ENCODE measurements at places on chromosomes 7 and 10. TPM values are rescaled to one million over a fixed set of nuclear protein-coding genes. Genes with fewer than 3 reads are reported as not detected.

LRRC18 gene
- not detected for total RNA-seq

SUN1 gene
- 218 TPM for total RNA-seq

PIP gene
- not detected for total RNA-seq

NPY gene
- not detected for total RNA-seq

ZNF138 gene
- total RNA-seq, result 6.5 TPM

CPN1 gene
- not detected for total RNA-seq

MUC3A gene
- total RNA-seq, result 6.3 TPM

INHBA gene
- total RNA-seq, result 68.9 TPM

TEX47 gene
- not detected for total RNA-seq

BTRC gene
- 7.9 TPM for total RNA-seq

DIP2C gene
- total RNA-seq, result 13.2 TPM

CHST15 gene
- 18.3 TPM for total RNA-seq

SRRM3 gene
- total RNA-seq, result 0.21 TPM

RBP4 gene
- 1.5 TPM for total RNA-seq

ANK3 gene
- 32.9 TPM for total RNA-seq

HACD1 gene
- 13.2 TPM for total RNA-seq

PAX2 gene
- not detected for total RNA-seq

PRSS37 gene
- total RNA-seq, result not detected

LEP gene
- total RNA-seq, result not detected

ERVW-1 gene
- not detected for total RNA-seq

ZNF736 gene
- 8.6 TPM for total RNA-seq

CHCHD3 gene
- 82.2 TPM for total RNA-seq

PILRB gene
- total RNA-seq, result 40.4 TPM

RARRES2 gene
- 13.0 TPM for total RNA-seq

ZNF117 gene
- total RNA-seq, result 2.5 TPM

MALRD1 gene
- total RNA-seq, result not detected
